ENCODE measurements at places on chromosomes 12 and 14.

- DNase-seq: no peak
Measured at GRCh38 chr14:102181187-102181586, 41.5 kb downstream of the WDR20 start.

DNA sequence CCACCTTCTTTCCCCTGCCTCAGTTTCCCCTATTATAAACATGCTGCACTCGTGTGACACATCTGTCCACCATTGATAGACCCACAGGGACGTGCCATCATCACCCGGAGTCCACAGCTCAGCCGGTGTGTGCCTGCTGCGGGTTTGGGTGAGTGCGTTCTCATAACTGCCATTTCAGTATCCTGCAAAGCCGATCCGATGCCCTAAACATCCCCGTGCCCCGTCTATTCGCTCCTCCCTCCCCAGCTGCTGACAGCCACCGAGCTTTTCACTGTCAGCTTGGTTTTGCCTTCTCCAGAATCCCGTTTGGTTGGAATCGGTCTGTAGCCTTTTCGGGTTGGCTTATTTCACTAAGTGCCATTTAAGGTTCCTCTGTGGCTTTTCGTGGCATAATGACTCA is 3.9 kb downstream of the LRCOL1 start:
- no peak for DNase-seq

DNA sequence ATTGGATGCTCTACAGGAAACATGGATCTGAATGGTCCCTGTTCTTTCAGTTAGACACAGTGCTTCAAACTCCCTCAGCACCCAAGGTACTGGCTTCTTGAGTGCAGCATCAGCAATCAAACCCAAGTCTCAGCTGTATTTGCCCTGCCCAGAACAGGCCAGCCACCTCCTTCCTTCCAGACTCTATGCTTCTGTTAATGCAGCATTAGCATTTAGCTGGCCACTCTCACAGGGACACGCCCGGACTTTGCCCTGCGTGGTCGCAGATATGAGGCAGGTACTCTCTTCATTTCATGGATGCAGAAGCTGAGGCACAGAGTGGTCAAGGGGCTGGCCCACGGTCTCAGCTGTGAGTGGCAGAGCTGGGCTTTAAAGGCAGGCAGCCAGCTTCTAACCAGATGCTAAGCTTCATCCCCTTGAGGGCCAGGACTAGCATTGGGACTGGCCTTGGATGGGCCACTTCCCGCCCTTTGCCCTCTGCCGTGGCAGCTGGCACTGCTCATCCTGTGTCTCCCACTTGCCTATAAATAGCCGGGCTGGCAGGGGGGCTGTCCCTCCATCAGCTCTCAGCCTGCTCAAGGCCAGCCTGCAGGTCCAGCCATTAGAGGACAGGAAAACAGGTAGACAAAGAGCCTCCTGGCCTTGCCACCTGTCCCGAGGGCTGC is 1.5 kb upstream of the SLC25A47 start:
- no peak for DNase-seq

- no peak for DNase-seq
Measured at GRCh38 chr14:73492670-73493069, 1.9 kb downstream of the RIOX1 start.

DNA sequence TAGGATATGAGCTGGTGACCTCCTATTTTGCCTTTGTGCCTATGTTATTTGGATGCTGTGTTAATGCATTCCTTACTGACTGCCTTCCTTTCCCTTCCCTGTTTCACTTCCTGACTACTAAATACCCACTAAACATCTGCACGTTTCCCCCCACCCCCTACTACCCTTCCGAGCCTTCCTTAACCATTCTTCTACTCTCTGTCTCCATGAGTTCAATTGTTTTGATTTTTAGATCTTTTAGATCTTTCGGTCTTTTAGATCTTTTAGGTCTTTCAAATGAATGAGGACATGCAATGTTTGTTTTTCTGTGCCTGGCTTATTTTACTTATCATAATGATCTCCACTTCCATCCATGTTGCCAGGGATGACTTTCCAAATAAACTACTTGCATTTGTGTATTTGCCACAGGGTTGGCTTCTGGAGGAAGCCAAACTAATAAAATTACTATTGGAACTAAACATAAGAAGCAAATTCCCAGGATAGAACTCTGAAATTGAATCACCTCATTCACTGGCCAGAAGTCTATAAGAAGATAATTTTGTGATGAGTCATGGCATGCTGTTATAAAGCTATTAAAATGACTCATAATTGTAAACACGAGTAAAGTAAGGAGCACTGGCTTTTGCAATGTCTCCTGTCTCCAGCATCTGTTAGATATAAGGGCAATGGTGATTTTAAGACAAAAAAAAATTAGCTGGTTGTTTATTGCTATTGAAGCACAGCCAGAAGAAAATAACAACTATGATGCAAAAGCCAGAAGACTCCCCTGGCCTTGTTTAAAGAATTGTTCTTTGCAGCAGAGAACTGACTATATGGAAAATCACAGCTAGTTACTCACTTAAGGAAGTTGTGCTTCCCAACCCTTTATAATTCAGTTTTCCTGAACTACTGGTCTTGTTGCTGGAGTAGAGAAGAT is 586.3 kb downstream of the LRFN5 start:
- no peak for DNase-seq

GRCh38 chr12:22473212-22473611 is 71.1 kb downstream of the C2CD5 start:
- DNase-seq: no peak
